ENCODE measurements at places on chromosomes 12 and 14.

GRCh38 chr14:36626151-36626550 lies 35.5 kb upstream of the PAX9 start:
- DNase-seq, result no peak

DNA sequence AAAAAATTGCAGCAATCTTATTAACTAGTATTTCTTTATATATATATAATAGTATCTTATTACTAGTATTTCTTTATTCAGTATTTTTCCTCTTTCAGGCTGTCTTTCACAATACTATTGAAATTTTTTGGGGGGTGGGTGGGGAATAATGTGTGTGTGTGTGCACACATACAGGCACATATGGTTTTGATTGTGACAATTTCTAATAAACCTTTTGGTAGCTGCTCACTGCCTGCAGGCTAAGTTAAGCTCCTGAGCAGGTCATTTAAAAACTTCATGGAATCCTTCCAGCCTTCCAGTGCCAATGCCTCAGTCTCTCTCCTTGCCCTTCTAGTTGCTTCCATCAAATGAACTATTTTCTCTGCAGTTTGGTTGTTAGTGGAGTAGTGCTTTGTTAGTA lies 490.1 kb downstream of the PCNX1 start:
- no peak for DNase-seq

DNA sequence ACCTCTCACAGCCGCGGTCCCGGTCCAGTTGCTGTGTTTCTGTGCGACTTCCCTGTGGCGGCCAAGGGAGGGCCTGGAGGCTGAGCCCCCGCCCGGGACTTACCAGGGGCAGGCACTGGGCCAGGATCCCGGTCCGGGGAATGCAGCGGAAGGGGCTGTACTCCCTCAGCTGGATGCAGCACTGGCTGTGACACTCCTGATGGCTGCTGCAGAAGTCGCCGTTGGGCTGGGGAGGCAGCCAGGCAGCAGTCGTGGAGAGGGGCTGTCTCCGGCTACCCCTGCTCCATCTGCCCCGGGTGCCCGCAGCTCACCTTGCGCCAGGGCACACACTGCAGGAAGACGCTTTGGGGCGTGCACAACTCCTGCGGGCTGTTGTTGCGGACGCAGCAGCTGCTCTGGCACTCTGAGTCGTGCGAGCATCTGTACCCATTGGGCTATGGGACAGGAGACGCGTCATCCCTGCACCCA lies 6.2 kb downstream of the LRCOL1 start:
- DNase-seq, result no peak

GRCh38 chr12:102478405-102479098 lies 1.8 kb downstream of the IGF1 start:
- DNase-seq, result peak; percentile 9

- no peak for DNase-seq
Observed at GRCh38 chr12:120227233-120228040, 26.5 kb upstream of the RPLP0 start.

GRCh38 chr12:31214626-31215517 lies 111.1 kb downstream of the SINHCAF start:
- no peak for DNase-seq

DNA sequence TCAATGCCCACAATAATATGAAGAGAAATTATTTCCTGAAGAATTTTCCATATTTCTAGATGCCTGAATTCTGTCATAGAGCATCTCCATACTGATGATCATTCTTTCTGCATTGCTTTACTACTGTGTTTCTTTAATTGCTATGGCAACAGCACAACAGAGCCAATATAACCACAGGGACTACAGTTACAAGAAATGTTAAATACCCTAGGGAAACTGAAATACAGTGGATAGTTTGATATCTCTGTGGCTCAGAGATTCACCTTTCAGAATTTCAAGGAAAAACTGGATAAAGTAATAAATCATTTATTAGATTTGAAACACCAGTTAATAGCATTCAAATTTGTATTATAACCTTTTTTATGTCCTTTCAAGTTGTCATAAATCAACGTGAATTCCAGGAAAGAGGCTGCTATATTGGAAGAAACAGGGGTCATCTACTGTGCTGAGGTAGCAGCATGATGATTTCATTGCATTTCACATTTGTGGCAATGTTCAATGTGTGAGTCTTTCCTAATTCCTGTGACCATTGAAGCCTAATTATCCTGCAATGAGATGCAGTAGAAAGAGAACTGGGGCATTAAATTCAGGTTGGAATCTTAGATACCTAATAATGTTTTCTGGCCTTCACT lies 267.1 kb downstream of the LRFN5 start:
- DNase-seq, result no peak

DNA sequence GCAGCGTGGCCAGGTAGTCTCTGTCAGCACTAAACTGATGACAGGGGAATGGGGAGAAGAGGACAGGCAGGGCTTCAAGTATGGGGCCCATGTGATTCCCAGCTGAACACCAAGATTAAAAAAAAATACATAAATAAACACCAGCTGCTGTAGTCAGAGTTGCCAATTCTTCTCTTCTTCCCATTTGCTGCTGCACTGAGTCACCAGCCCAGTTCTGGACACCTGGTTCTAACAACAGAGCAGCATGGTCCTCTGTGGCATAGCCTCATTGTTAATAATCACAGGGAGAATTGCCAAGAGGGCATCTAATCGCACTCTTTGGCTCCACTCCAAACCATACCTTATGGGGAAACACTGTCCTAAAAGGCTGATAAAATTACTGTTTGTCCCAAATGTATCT lies 15.1 kb downstream of the PPM1H start:
- no peak for DNase-seq
